ENCODE measurements at places on chromosomes 4 and X.

- DNase-seq: peak; percentile 16
Measured at GRCh38 chrX:2707334-2707760, 16.3 kb downstream of the CD99 start.

DNA sequence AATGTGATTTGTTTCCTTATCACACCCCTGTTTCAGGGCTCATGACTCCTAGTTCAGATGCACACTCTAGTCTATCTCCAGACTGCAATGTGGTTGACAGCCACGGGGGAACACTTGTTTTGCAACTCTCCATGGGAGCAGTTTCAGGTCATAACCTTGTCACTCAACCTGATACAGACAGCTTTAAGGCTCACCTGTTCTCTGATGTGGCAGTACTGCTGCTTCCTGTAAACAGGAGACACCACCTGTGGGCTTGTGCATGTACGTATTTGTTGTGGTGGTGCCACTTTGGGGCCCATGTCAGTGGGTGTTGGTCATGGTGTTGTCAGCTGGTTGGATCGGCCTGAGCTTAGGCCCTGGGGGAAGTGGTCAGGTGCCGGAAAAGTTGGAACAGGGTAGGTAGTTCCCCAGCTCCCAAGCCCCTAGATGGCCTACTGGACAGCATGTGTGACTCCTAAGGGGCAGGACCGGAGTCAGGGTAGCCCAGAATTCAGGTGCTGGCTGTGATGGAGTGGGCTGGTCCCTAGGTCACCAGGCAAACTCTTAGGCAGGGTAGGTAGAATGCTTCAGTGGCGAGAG is 46.2 kb downstream of the FAM9B start:
- no peak for DNase-seq

- DNase-seq: no peak
Measured at GRCh38 chr4:108060686-108061321, 71.1 kb downstream of the HADH start.

GRCh38 chr4:129345609-129346008 is 249.7 kb downstream of the C4orf33 start:
- DNase-seq: no peak

- DNase-seq: no peak
Measured at GRCh38 chr4:21915761-21916160, 32.8 kb downstream of the KCNIP4 start.

DNA sequence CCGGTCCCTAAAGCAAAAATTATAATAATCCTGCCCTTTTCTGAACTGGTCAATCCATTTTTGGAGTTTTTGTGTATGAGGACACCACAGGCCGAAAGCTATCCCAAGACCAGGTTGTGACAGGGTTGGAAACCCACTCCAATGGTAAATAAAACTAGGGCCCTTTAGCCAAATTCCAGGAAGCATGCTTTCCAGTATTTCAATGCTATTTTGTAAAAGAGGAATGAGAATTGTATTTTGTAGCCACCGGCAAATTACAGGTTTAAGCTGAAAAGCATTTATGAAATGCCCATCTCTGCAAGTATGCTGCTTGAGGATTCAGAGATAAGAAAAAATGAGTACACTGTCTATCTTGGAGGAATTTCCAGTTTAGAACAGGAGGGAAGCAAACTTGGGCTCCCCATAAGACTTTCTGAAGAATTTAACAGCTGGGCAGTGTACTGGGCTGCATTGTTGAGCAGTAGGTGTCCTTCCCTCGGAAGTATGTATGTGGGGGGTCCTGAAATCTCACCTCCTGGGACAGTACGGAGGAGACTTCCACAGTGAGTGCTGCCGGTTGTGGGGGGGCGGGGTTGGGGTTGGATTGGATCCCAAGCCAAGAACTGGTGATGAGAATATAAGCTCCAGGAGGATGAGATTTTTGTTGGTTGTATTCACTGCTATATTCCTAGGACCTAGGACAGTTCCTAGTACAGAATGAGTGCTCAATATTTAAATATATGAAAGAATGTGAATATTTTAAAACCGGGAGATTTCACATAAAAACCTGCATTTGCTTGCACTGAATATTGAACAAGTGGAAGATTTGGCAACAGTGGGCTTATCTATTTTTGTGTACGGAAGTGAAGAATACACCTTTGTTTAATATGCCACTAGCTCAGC is 26.8 kb downstream of the OCIAD2 start:
- no peak for DNase-seq

DNA sequence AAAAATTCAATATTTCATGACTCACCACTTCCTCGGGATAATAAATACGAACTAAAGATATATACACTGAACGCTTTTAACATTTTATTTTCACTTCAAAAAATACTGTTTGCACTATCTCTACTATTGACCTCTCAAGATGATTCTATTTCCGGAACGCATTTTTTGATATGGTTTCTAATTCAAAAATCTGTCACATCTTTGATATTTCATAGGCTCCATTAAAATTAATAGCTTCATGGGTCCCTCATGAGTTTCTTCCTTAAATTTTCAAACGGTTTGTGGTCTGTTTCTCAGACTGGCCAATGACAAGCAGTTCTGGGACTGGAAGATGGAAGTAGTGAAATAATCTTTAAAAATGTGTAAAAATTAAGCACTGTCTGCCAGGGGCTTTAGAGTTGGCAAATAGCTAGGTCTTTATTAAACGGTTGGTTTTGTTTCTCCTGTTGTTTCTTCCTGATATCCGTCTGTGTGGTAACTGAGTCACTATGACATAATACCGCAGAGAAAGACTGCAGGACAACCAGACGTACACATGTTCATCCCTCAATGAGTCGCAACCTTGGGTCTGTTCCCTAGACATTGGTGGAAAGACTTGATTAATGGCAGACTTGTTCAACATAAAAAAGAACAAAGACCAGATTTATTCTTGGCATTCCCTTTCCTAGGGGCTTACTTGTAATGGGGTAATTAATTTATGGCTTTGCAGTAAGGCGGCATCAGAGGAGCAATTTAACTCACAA is 133.8 kb downstream of the PALLD start:
- DNase-seq: no peak

- no peak for DNase-seq
Measured at GRCh38 chr4:176668324-176668723, 124.4 kb downstream of the VEGFC start.

DNA sequence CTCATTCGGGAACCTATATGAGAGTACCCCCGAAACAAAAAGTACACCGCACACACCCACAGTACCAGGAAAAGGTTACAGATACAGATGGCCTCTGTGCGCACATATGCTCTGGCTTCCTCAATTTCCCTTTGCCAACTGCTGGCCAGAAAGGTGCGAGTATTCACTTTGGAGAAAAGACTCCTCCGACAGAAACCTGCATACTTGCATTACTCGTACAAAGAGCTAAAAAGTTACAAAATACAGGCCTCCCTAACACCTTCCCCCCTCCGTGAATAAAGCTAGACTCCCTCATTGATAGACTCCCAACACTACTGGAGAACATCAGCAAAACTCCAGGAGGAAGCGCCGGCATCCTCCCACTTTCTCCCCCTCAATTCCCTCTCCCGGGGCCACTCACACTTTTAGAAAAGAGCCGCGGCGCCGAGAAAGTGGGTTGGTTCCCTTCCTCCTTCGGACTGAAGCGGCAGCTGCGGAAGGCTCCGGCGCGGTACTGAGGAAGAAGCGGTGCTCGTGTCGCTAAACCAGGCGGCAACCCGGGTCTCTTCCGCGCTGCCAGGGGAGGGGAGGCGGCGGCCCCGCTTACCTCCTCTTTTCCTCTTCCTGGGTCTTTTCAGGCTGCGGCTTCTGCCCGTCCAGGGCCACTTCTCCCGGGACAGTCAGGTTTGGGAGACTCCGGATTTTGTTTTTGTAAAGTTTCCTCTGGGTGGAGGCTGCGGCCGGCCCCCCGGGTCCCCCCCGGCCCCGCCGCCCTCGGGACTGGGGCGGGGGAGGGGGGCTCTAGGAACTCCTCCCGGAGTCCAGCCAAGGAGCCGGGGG is 1.1 kb downstream of the FBXW7 start:
- DNase-seq: peak; percentile 26

DNA sequence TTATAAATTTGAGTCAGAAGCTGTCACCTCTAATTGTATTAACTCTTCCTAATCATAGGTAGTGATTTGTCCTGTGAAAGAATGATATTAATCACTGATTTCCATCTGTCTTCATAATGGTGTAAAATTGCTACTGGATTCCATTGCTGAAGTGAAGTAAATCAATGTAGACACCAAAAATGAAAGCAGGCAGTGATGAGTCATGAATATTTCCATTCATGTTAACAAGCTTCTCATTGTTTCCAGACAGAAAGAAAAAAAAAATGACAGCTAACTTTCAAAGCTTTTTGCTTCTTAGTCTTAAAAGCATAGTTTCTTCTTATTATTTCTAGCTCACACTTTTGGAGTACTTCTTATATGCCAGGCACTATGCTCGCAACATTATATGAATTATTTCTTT is 21.5 kb downstream of the FAM114A1 start:
- DNase-seq: no peak

- DNase-seq: no peak
Measured at GRCh38 chrX:103941201-103941975, 21.0 kb upstream of the TMSB15B start.

- DNase-seq: no peak
Measured at GRCh38 chr4:10006231-10006600, 15.1 kb downstream of the SLC2A9 start.

DNA sequence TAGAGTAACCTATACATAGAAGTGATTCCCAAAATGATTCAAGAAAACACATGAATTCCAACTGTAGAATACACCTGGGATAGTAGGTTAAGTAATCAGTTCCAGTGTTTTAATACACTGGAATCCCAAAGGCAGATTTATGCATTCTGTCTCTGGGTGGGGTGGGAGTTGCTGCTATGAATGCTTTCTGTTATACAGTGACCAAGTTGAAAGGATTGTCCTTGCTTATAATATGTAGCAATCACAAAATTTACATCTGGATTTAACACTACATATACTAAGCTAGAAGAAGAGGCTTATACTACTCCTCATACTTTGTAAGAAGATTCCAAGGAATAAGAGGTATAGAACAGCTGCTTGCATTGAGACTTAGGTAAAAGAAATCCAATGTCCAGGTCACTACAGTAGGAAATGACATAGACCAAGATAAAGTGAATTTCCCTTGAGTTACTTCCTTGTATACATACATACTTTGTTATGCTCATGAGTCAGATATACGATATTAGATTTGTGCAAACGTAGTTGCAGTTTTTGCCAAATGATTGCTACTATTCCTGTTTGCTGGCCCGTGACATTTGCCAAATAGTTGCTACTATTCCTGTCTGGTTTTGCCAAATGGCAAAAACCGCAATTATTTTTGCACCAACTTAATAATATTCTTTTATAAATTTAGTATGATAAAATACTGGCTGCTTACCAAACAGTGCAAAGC is 210.5 kb upstream of the DIAPH2 start:
- no peak for DNase-seq

- no peak for DNase-seq
Measured at GRCh38 chrX:15129412-15129811, 140.5 kb downstream of the ASB9 start.

DNA sequence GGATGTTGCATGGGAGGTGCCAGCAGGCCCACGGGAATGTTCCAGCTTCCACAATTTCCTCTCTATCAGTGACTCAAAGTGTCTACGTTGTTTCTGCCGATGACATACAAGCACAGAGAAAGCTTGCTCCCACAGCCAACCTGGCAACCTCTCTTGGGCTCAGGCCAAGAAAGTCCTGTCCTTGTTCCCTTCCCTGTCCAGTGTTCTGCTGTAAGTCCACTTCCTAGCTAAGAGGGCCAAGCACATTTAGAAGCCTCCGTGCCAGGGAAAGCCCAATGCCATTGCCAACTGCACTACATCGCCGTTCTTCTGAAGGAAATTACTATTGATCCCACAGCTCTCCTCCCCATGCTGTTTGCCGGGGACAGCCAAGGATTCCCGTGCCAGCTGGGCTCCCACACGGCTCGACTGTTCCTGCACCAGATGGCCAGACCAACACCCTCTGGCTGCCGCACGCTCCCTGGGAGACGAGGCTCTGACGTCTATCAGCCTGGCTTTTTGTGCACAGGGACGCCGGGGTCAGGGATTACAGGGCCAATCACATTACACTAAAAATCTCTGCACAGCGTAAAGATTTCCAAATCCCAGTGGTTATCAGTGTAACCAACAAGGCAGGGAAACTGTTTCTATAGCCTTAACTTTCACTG is 284.0 kb downstream of the BCOR start:
- DNase-seq: peak; percentile 82
